ENCODE measurements at places on chromosomes 12 and 14.

DNA sequence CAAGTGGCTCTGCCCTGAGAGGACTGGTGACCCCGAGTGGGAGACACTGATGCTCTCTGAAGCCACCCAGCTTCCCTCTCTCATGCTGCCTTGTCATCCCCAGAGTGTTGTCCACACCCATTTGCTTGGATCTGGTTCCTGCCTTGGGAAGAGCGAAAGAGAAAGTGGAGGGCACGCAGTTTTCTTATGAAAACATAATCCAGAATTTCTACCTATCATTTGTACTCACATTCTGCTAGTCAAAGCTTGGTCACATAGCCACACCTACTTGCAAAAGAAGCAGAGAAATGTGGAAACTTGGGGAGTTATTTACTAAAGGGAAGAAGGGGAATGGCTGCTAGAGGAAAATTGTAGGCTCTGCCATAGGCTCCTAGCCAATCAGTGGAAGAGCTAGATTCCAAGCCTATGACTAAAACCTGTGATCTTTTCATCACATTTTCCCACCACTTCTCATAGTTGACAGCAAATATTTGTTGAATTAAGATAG, 326.3 kb downstream of the ZFP36L1 start:
- no peak for DNase-seq

- no peak for DNase-seq
These were observed 11.9 kb downstream of the MAP1LC3B2 start for GRCh38 chr12:116571089-116571488.

DNA sequence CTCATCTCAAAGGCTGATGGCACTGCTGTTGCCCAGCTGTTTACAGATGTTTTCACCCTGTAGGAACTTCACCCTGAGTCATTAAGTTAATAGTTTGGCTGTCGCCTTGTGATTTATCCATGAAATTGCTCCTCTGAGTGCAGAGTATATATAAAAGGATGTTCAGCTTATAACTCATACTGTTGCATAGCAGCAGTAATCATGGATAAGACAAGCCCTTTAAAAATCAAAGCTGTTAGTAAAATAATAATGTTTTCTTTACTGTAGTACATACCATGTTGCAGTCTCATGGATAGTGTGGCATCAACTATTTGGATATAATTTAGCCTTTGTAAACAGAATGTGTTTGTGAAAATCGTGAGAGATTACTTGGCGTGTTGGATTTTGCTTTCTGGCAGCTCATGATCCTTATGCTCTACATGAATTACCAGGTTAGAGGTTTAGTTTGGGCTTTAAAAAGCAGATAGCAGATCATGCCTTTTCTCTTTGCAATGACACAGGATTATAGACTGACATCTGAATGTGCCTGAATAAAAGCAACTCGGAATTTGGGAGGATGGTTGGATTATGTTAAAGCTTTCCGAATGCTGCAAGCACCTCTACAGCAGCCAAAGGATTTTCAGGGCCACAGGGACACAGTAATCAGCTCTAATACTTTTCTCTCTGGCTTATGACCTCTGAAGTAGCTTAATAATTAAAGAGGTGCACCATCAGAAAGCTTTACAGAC, 279.7 kb upstream of the ATP2B1 start:
- DNase-seq, result no peak

GRCh38 chr12:77678621-77679020, 152.1 kb upstream of the NAV3 start:
- DNase-seq, result no peak

- no peak for DNase-seq
These were observed 148.7 kb upstream of the CLEC14A start for GRCh38 chr14:38404616-38405015.

- no peak for DNase-seq
These were observed 49.8 kb downstream of the SDR9C7 start for GRCh38 chr12:56884421-56884820.

DNA sequence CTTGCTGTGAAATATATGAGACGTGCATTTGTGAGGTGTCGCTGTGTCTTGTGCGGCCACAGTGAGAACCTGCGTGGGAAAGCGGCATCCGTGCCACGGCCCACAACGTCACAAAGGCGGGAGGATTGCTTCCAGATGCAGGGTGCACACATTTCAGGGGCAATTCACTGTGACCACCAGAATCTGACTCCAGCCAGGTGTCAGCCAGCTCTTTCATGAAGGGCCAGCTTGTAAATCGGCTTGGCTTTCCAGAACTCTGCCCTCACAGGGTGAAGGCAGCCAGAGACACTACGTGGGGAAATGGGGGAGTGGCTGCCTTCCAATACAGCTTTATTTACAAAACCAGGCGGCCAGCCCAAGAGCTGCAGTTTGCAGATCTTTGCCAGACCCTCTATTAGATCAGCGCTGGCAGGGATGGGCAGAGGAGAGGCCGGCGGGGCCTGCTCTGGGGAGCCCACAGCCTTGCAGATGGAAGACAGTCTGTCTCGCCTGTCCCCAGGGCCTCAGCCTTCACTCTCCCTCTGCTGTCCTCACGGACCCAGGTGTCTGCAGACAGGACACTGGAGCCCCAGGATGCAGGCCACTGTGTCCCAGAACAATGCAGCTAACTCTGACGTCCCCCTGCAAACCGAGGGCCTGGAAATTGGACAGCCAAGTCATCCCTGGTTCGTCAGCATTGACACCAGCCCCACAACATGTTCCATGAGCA, 53.5 kb downstream of the ADGRD1 start:
- DNase-seq, result no peak

DNA sequence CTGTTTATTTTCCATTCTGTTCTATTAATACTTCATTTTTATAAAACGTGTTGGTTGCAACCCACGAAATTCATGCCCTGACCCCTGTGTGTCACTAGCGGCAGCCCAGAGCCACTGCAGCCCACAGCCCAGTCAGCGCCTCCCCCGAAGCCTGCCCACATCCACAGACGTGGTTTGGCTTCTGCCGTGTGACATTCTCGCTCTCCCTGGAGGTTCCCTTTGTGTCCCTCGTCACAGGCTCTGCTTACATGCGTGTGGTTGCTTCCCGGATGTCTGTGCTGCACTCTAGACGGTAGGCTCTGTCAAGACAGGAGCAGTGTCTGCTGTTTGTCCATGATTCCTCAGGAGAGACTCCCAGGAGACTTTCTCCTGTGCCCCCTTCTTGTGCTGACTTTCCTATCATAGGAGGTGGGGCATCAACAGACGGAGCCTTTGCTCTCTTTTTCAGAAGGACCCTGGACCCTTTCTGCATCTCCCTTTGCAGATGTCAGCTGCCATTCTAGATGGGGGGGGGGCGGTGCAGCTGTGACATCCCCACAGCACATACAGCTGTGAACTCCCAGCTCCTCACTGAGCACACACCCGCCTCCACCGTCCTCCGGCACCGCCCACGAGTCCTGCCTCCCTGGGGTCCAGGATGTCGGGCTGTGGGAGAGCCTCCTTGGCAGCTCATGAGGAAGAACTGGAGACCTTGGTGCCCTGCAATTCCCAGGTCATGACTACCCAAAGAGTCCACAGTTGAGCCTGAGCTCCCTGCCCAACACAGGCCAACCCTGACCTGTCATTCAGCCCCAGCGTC, 36.8 kb upstream of the PIWIL1 start:
- DNase-seq, result no peak

GRCh38 chr14:63933110-63933509, 80.3 kb downstream of the SYNE2 start:
- DNase-seq, result no peak

- no peak for DNase-seq
These were observed 102.7 kb downstream of the ST8SIA1 start for GRCh38 chr12:22231836-22232235.

GRCh38 chr14:68967459-68967940, 11.6 kb downstream of the ACTN1 start:
- no peak for DNase-seq

GRCh38 chr12:14207905-14208551, 157.5 kb upstream of the ATF7IP start:
- DNase-seq, result no peak

DNA sequence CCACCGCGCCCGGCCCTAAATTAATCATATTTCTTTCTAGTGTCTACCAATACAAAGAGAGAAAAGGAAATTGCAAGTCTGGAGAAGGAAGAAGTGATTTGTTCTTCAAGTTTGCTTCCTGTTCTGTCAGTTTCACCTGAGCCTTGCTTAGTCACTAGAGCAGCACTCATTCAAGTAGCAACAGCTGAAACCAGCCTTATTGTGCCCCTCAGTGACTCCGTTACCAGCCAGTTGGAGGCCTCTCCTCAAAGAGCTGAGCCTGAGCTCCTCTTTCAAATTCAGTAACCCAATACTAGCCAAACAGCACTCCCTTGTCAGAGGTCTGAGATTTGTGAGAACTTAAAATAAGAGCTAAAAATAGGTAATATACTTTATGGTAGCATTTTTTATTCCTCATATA, 17.4 kb downstream of the PAWR start:
- DNase-seq, result no peak

DNA sequence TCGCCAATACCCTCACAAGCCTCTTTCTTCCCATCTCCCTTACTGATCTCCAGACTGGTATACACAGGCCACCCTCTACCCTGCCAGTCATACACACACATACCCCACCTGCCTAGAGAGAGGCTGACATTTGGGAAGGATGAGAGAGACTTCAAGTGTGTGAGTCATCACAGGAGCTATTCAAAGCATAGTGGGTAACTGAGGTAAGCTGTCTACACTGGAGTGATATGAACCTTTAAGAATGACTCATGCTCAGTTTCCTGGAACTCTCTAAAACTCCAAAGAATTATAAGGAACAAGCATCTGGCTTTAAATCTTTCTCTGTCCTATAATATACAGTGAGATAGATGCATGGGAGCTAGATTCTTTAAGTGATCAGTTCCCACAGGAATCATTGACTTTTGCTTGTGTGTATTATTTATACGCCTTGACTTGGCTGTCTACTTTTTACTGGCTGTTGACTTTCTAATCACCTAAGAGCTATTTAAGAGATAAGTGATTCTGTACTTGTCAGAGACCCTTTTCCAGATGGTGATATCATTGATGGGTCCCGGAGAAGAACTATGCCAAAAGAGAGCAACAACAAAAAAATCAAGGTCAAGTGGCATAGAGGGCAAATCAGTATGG, 5.8 kb downstream of the IGF1 start:
- no peak for DNase-seq

DNA sequence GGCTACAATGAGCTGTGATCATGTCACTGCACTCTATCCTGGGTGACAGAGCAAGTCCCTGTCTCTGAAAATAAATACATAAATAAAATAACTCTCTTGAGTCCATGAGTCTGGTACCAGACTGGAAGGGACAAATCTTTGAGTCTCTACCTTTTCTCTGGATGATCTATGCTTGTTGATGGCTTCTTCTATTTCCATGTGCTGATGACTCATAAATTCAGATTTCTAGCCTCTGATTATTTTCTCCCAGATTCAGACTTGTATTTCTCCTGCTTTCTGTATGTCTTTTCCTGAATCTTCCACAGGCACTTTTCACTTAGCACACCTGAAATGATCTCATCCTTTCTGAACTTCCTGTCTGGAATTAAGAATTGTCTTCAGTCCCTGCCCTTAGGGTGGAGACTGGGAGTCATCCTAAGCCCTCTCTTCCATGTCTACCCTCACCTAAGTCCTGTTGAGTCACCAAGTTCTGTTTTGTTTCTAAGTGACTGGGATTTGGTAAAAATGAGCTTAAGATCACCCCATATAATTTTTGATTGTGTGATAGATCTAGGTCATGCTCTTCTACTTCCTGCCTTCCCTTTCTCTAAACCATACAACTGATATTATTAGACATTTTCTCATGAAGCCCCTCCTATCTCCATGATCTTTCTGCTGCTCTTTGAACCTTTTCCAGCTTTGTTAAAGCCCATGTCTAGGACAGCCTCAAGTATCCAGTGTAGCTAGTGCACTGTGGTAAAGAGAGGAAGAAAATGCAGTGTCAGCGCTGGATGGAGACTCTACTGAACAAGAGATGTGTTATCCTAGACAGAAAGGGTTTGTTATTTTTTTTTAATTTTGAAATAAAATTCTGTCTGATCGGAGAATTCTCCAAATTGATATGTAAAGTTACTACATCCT, 13.1 kb downstream of the AKAP6 start:
- DNase-seq, result no peak

GRCh38 chr14:37254411-37254947, 56.7 kb downstream of the MIPOL1 start:
- DNase-seq, result no peak

DNA sequence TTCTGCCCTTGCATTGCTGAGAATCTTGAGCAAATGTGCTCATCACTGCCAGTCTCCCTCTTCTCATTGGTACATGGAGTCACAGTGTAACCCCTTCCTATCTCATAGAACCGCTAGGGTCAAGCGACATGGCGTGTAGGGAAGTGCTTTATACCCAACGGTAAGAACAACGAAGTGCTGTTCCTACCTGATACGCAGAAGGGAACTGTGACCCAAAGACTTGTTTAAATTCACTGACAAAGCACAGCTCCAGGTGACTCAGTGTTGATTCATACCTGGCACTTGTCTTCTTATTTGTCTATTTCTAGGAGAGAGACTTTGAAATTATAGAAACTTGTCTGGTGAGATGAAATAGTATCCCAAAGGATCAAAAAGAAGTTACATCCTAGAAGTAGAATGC, 53.7 kb downstream of the FBXL14 start:
- no peak for DNase-seq

DNA sequence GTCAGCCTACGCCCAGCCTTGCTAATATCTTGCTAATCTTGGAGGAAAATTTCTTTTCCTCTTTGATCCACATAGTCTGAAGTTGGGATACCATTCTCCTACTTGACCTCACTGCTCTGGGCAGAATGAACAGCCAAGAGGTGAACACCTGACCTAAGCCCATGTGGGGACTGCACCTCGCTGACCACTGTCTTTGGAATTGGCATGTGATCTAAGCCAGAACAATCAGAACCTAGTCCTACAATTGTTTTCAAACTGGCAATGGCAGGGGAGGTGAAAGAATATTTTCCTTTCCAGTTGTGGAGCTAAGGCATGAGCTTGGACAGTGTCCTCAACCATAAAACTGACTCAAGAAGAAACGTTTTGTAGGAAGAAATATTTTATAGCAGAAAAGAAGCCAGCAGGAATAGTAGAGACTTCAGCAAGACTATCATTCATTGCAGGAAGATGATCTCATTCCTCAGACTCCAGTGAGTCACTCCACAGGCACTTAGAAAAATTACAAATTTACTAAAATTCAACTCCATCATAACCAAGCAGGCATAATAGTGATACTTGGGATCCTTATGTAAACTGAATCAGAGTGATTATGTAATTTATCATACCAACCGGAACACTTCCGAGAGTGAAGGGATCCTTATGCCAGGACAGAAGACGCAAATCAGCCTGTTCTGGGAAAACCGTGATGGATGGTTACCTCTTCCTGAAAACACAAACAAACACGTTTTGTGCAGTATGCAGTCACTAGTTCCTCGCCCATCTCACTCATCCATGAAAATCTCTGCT, 14.7 kb downstream of the PTPRO start:
- DNase-seq, result no peak
